AG09309 (cell line): ENCODE measurements at places on chromosomes 6 and 20.

GRCh38 chr20:54097236-54097529 lies 26.8 kb upstream of the BCAS1 start:
- no peak for DNase-seq

DNA sequence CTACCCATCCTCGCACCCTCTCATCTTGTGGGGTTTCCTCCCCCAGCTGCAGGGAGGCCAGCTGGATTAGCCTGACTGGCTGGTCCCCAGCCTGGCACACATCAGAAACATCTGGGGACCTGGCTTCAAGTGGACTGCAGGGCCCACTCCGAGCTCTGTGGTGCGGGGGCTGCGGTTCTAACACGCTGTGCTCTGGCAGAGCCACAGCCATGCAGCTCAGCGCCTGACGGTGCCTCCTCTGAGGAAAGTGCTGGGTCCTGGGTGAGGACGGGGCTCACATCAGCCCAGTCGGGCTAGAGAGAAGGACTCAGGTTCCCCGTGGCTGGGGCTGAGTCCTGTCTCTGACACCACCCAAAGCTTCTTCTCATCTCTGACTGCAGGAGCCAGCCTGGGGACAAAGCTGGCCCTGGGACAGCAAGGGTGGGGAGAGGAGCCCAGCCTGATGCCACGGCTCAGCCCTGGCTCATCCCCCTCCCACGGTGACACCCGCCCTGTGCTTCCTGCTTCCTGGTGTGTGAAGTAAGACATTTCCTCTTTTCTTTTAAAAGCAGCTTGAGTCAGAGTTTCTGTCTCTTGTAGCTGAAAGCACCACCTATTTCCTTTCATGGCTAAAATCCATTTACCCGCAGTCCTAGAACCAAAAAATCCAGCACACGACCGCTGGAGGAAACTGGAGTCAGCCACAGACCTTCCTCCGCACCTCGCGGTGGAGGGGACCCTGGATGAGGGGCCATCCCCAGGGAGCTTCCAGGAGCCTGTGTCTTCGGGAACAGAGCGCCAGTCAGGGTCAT lies 127.4 kb upstream of the AFDN start:
- DNase-seq = no peak

- no peak for DNase-seq
These were observed 8.6 kb upstream of the ACAT2 start for GRCh38 chr6:159753081-159753872.

DNA sequence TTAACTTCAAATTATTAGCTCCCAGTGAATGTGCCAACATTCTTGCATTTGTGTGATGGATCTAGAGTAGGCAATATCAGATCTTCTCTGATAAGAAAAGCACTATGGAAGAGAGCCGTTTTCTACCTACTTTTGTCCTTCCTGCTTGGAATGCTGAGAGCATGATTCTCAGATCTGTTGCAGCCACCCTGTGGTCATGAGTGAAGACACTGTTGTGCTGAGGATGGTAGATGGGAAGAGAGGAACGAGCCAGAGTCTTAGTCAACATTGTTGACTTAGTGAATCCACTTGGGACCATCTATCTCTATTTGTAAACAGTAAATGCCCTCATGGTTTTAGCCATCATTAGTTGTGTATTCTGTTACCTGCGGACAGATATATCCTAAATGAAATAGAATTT lies 202.6 kb downstream of the CD109 start:
- DNase-seq = no peak

- no peak for DNase-seq
These were observed 312.3 kb upstream of the SUPT3H start for GRCh38 chr6:45689926-45690615.

DNA sequence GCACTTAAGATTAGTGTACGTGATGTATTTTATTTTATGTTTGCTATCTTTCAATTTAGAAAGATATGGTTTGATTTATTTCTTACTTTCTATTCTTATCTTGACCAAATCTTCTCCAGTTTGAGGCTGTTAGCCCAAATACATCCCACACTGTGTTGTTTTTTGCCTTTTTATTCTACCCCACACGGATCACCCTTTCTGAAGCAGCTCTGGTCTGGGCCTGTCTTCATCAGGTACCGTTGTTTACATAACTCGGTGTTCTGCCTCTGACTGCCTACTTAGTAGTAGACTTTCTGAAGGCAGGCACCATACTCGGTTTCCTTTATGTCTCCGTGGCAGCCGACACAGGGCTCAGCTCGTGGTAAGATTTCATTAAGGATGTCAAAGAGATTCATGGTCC lies 95.0 kb downstream of the PHACTR1 start:
- DNase-seq = no peak

DNA sequence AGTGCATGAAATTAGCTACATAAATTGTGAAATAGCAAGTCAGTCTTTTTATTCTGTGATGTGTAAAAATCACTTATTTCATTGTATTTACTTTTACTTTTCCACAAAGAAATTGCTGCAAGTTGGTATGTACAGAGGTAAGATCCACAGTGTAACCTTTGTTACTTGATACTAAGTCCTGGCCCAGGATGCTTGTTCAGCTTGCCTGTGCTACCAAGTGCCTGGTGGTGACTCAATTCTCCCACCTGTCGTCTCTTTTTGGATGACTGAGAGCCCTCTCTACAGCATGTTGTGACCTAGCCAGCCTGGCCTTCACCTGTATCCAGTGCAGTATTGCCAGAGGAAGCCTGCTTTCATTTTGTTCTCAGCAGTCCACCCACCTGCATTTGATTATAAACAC lies 54.9 kb downstream of the ANKRD6 start:
- DNase-seq = no peak

DNA sequence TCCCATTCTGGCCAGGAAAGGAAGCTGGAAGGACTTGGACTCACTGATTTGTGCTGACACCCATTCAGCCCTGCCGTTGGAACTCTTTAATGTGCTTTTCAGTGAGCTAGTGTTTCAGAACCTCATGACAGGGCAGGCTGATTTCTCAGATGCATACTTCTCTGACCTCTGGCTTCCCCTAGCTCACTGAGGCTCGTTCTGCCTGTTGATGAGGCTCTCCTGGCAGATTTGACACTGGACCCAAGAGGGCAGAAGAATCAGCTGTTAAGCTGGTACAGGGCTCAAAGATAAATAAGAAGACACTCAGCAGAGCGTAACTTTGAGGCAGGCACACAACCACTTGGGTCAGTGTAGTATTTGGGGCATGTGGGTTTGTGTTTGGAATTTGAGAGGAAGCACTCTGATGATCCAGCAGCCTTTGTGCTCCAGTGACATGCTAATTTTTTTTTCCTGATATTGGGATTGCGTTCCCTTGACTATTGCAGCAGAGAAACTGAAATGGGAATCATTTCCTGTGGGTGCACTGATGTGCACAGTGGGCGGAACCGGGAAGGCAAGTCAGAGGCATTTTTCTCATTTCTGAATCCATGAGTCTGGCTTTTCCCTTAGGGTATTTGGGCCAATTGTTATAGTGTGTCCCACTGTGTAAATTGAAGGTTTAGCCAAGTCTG lies 80.2 kb downstream of the CARMIL1 start:
- peak; percentile 68 for DNase-seq

GRCh38 chr20:32522526-32522775 lies 62.7 kb downstream of the NOL4L start:
- no peak for DNase-seq

DNA sequence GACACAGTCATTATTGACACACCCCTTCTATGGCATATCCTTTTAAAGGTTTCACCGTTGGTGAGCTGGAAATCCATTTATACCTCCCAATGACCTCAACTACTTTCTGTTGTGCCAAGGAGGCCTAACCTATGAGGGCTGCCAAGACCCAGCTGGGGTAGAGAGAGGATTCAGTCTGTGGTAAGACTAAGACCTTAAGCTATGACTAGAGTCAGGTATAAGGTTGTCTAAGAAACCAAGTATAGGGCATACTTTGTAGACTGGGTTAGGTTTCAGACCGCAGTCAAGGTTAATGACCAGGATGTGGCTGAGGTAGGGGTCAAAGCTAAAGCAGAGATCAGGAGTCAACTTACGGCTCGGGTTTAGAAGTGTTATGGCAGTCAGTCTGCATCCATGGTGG lies 641.2 kb upstream of the CHD6 start:
- no peak for DNase-seq

- DNase-seq = no peak
These were observed 153.2 kb upstream of the TOP1 start for GRCh38 chr20:40875116-40876085.

GRCh38 chr20:61220131-61220530 lies 31.9 kb upstream of the CDH4 start:
- no peak for DNase-seq

GRCh38 chr6:113662688-113663333 lies 194.3 kb upstream of the MARCKS start:
- DNase-seq = no peak

DNA sequence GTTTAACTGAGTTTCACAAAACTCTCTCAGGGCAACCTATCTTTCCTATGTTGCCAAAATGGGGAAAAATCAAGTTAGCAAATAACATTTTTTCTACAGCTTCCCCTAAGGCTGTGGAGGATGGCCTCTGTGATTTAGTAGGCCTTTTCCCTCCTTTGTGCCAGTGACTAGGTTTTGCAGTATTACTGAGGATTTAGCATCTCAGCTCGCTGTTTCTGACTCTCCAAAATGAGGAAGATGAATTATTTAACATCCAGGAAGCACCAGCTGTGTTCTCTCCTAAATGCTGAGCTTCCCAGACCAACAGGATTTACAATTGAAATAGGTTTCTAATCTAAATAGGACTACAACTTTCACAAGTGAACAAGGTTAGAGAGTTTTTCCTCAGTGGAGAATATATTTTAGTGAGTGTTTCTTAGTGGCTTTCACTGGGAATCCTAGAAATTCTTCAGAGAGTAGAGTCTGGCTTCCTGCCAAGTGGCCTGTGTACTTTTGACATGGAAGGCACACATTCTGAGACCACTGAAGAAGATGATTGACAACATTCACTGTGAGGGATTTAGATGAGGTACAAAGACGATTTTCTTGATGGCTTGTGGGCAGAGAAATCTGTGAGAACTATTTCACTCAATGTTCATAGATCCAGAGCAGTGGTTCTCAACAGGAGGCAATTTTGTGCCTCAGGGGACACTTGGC lies 62.4 kb downstream of the PTCHD4 start:
- no peak for DNase-seq

DNA sequence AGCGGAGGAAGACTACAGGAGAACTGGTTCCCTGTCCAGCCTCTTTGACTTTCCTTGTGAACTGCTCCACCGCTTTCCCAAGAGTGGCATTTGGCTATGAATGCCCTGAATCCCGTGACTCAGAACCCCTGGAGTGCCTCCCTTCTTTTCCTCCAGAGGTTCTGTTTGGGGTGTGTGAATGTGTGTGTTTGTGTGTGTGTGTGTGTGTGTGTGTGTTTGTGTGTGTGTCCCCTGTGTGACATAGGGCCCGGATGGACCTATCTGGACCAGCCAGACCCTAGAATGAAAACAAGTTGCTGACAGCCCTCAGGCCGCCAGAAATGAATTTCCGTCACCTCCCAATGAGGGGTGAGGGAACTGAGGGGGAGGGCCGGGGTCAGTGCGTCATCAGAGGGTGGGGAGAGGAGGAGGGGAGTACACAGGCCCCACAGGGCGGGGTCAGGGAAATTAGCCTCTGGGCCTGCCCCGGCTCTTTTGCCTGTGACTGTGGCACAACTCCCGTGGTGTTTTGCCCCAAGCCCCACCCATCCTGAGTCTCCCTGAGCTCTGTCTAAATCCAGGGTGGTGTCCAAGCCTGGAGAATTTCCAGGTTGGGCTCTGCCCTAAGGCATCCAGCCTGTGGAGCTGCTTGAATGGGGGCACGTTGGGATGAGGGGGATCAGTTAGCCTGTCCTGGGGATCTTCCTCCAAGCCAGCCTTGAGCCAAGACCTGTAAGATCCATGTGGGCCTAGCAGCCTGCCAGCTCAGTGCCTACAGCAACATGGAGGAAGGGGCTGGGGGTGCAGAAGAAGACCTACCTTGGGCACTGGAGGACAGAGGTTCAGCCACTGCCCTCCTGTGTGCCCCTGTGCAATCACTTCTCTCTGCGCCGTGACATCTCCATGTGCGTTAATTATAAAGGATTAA lies 15.2 kb upstream of the MRPS18A start:
- peak; percentile 76 for DNase-seq

GRCh38 chr6:143449714-143450452 lies 612 bp downstream of the ADAT2 start:
- no peak for DNase-seq

DNA sequence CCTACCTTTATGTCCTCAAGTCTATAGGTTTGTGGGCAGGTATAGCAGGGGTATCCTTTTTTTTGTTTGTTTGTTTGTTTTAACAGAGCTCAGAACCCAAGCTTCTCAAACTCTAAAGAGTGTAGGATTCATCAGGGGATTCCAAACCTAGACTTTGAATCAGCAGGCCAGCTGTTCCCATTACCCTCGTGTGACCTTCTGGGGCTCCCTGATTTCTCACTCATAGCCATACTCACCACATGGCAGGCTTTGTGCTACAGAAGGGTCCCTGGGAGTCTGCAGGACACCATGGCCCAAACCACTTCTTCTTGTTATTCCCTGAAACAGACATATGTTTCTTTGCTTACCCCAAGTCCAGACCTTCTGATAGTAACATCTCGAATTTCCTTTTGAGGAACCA lies 350.8 kb upstream of the TSHZ2 start:
- no peak for DNase-seq

DNA sequence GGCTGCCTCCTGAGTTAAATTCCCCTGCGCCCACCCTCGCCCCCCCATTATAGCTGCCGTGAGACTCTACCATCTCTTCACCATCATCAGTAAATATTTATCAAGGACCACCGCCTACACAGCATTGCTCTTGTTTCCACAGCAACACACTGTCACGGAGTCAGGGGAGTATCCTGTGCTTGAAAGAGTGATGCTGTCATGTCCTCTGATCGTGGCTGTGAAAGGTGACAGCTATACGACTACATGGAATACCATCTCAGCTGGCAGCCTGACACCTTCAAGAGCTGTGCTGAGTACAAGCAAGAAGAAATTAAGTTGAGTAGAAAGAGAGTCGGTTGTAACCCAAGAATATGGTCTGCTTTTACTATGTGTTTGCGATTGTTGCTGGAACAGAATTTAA lies 3.4 kb downstream of the PTPRT start:
- no peak for DNase-seq

DNA sequence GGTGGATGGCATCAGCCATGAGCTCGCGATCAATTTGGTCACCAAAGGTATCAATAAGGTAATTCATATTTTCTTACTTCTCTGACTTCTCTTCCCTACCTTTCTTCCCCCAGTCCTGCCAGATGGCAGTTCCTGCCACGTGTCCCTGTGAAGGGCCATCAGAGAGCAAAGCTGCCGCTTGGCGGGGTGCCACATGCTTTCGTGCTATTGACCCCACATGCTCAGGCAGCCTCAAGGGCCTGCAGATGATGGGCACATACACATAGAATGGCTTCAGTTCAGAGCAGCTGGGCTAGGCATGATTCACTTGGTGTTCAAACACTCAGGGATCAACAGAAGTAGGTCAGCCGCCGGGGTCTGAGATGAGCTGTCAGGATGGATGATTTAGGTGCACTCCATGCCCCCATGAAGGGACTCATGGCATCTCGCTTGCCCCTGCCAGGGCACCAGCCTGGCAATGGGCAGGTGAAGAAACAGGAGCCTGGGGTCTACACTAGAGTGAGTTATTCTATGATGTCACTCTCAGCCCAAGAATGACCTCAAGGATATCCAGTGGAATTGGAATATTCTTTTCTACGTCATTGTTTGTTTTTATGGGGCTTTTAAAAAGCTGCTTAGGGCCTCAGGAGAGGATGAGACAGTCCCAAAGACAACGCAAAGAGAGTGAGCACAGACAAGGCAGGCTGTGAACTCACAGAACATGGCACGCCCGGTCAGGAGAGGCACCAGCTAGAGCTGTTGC lies 25.5 kb downstream of the BANF2 start:
- DNase-seq = no peak
